ENCODE measurements at places on chromosomes 12 and 14. TPM values are rescaled to one million over a fixed set of nuclear protein-coding genes. Genes with fewer than 3 reads are reported as not detected.

The TRIM9 gene
- 0.78 TPM for total RNA-seq

The RBP5 gene
- total RNA-seq: not detected

The CD4 gene
- 3.0 TPM for total RNA-seq

The TAS2R10 gene
- total RNA-seq: 0.52 TPM

The TSHR gene
- not detected for total RNA-seq

The HECTD4 gene
- total RNA-seq: 45.2 TPM

The TCL1A gene
- total RNA-seq: not detected

The AVPR1A gene
- total RNA-seq: 2.0 TPM

The GLIPR1L1 gene
- not detected for total RNA-seq

The GLT1D1 gene
- not detected for total RNA-seq

The CLEC4D gene
- not detected for total RNA-seq

The IGF1 gene
- 44.8 TPM for total RNA-seq

The CD163 gene
- total RNA-seq: 85.6 TPM

The ISM2 gene
- not detected for total RNA-seq

The GPR135 gene
- 4.6 TPM for total RNA-seq

The PWP1 gene
- total RNA-seq: 97.9 TPM

The NELL2 gene
- total RNA-seq: 3.6 TPM

The RTL1 gene
- total RNA-seq: not detected

The TAS2R43 gene
- 8.6 TPM for total RNA-seq

The AICDA gene
- total RNA-seq: not detected
